Tibial nerve (tissue), 4 donors: ENCODE measurements at places on chromosomes 2 and 18. TPM values are rescaled to one million over a fixed set of nuclear protein-coding genes. Genes with fewer than 3 reads are reported as not detected.

The RAPGEF4 gene
- 8.1 TPM for total RNA-seq

The CCBE1 gene
- 0.30 TPM for total RNA-seq

The HTR2B gene
- total RNA-seq, result not detected

The TMEM178A gene
- 4.2 TPM for total RNA-seq

- no peak for DNase-seq
Measured at GRCh38 chr18:6355789-6356589, 58.7 kb downstream of the L3MBTL4 start.

- no peak for DNase-seq
Measured at GRCh38 chr2:9538000-9538507, 17.6 kb downstream of the ADAM17 start.

- no peak for DNase-seq
Measured at GRCh38 chr2:45316576-45317338, 294.3 kb downstream of the SRBD1 start.

GRCh38 chr2:109123586-109124201 lies 5.3 kb upstream of the SH3RF3 start:
- DNase-seq, result no peak

- no peak for DNase-seq
Measured at GRCh38 chr2:223338016-223338415, 264.1 kb downstream of the SCG2 start.

DNA sequence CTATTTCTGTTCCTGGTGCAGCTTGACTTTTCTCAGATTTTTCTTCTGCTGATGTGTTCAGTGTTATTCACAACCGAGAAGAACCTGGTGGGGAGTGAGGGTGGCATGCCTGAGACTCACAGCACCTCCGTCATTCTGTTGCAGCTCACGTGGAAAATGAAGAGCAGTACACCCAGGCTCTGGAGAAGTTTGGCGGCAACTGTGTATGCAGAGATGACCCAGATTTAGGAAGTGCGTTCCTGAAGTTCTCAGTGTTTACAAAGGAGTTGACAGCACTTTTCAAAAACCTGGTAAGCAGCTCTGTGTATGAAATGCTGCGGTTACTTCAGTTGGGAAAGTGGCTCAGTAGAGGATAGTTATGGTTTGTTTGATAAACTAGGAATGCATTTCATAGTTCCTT lies 90.5 kb downstream of the ASAP2 start:
- DNase-seq, result no peak

DNA sequence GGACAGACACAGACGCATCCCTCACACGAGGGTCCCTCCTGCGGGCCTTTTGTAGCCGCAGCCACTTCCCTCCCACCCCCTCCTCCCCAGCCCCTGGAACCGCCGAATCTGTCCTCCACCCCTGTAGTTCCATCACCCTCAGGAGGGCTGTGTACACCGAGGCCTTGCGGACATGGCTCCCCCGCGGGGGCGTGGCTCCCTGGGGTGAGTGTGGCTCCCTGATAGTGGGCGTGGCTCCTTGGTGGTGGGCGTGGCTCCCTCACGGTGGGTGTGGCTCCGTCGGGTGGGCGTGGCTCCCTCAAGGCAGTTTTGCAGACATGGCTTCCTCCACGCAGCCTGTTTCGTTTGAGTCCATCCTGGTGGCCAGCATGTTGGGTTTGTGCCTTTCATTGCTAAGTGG lies 420.7 kb upstream of the SALL3 start:
- DNase-seq, result no peak

DNA sequence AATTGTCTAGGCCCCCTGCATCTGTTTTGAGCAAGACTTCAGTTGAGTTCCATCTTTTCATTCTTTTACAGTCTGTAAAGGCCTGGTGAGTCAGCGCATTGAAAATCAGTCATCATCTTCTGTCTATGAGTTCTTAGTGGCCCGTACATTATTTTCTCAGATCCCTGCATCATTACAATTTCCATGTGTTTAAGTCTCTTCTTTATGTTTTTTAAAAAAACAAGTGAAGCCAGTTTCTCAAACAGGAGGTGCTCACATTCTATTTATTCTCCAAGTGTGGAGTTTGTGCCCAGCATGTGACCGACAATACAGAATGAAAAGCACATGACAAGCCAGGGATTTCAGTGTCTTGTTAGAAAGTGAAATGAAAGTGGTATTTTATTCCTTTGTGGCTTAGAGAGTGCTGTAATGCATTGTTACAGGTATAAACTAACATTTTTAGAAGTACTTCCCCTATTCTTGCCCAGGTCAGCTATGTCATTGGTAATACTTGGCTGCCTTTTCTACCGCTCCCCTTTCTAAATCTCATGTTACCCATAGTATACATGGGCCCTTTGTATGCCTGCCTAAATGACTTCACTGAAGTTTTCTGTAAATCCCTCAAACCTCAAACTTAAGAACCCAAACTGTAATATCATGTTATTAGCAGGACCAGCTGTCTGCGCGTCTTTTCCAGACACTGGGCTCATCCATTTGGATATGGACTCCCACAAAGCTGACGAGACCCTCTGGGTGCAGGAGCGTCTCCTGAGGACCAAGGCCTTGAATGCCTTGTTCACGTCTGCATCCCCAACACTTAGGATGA lies 67.6 kb downstream of the FEZ2 start:
- DNase-seq, result no peak

- no peak for DNase-seq
Measured at GRCh38 chr2:48541666-48542389, 11.9 kb downstream of the STON1 start.

GRCh38 chr2:211306929-211307328 lies 750.5 kb downstream of the CPS1 start:
- DNase-seq, result no peak

DNA sequence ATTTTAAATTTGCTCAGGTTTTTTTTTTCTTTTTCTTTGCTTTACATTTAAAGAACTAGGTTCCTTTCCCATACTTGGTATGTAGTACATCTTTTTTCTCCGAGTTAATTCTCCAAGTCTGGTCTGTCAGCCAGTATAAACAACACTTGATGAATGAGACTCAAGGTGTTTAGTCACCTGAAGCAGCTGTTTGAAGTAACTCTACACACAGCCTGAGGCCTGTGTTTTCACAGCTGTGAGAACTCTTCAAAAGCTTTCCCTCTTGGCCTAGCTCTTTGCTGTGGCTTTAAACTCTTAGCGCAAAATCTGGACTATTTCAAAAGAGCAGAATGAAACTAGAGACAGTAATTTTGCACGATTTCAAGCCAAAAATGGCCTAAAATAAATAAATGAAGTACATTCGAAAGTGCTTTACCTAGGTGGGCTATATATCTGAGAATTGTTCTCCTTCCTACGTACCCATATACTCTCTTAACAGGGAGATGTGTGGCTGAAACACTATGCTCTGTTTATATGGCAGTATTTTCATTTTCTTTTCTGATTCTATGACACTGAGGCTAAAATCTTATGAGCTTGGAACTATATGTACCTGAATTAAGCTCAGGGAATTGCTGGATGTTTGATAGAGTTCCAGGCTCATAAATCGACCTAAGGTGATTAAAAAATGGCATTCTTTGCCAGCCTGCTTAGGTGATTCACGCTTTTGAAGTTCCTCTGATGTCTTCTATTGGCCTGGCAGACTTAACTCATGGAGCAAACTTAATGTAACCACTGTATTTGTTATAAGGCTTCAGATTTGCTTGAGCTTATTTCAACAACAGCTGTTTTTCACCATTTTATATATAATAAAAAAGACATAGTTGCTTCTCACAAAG lies 1044.1 kb upstream of the ZEB2 start:
- no peak for DNase-seq

- DNase-seq, result no peak
Measured at GRCh38 chr2:139790807-139791752, 1010.9 kb upstream of the NXPH2 start.

DNA sequence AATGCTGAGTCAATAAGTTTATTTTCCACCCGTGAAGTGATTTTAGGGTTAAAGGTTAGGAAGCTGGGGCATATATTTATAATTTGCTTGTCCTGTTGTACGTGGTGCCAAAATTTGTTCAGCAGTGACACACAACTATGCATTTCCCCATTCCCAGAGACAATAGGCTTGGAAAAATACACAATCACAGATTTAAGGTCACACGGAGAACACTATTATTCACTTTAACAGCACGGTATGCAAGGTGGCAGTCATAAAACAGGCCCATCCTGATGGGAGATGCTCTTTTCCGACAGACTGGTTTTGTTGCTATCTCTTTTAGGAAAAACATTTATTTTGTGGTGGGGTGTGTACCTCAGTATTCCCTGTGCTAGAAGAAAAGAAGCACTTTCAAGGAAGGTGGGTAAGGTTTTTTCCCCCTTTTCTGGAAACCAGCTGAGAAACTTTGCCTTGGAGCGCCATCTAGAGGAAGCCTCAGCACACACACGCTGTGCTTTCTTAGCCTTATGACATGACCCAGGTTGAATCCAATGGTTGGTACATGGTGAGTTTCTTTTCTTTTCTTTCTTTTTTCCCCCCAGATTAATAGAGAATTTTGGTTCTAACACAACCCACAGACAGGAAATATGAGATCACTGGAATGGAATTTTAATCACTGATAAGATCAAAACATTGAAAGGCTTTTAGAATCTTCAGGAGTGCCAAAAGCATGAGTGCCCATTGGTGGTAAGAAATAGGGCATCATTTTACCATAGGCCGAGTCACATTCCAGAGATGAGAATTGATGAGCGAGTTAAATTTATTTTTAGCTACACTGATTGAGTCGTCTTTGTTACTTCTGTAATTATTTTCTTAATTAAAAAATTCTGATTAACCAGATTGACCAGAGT lies 332.1 kb downstream of the AGPS start:
- peak; percentile 27 for DNase-seq

DNA sequence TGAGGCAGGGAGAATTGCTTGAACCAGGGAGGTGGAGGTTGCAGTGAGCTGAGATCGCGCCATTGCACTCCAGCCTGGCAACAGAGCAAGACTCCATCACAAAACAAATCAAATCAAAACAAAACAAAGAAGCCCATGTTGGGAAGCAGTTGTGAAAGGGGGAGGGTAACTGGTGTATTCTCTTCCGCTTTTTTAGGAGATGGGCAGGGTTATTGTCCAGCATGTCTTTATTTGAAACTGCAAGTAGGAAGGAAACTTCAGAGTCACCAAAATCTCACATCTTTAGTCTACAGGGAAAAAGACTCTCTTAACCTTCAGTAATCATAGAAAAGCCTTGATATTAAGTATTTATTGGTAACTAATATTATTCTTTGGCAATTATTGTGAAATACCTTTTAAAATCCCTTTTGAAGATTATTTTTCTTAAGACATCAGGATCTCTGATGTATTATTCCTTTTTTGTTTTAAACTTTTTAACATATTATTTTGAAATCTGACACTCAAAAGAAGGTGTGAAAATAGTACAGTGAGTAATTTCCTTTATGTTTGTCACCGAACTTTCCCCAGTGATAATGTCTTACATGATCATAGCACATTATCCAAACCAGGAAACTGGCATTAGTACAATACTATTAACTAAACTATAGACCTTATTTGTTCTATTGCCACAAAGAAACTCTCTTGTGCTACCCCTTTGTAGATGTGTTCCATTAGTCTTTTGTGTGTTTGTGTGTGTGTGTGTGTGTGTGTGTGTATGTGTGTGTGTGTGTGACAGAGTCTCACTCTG lies 84.3 kb upstream of the LTBP1 start:
- no peak for DNase-seq
